ENCODE measurements at places on chromosomes 3 and 15.

GRCh38 chr15:64697911-64698369, 77.4 kb downstream of the RBPMS2 start:
- DNase-seq = no peak

DNA sequence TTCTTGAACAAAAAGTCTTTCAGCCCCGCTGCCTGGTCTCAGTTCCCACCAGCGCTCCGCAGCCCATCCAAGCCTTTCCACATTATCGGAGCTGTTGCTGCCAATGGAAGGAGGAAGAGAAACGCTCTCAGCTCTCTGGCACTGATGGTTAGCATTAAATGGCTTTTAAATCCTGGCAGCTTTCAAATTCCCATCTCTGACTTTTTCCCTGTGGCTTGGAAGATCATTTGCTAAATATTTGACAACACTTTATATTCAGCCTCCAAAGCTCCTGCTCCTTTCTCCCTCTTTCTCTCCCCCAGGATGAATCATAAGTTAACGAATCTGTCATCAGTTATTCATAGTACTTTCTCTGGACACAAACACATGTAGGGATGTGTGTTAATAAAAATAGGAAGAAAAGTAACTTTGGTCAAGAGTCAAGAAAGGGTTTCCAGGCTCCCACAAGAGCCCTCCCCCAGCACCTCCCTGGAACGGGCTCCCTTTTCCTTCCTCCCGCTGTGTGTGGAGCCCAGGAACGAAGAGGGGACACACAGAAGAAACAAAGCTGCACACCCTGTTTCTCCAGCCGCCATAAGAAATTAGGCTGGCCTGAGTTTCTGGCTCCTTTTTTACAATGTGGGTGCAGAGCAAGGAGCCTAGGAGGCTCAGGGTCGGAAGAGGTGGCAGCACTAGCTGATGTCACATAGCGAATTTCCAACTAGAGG, 47.6 kb upstream of the TSEN2 start:
- DNase-seq = no peak

DNA sequence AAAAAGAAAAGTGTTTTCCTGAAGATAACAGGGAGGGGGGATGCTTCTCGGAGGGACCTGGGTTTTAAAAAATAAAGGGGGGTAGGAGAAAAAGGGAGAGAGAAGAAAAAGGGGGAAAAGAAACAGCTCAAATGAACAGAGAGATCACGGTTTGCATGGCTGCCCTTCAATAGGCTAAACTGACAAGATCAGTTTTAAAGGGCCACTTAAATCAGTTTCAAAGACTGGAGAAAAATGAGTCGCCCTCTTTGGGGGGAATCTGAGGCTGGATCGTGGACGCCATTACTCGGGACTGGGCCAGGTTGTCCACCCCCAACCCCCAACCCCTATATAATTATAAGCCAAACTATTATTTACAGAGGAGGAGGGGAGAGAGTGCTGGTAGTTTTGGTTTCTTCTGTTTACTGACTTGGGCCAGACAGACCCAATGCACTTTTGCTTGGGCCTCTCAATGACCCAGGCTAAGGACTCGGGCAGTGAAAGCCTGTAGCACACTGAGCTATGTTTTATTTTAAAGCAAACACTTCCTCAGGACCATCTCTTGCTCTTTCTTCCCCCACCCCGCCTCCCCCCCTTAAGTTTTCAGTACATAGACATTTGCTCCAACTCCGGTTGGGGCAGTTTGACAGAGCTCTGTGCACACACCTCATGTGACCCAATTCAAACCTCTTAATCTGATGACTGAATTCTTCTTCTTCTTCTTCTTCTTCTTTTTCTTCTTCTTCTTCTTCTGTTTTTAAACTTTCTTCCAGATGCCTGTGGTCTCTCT, 6.3 kb downstream of the NR2F2 start:
- DNase-seq = peak; percentile 6

GRCh38 chr15:51782357-51782896, 31.0 kb downstream of the TMOD2 start:
- no peak for DNase-seq

- no peak for DNase-seq
Measured at GRCh38 chr3:193348686-193349085, 29.9 kb downstream of the ATP13A5 start.

DNA sequence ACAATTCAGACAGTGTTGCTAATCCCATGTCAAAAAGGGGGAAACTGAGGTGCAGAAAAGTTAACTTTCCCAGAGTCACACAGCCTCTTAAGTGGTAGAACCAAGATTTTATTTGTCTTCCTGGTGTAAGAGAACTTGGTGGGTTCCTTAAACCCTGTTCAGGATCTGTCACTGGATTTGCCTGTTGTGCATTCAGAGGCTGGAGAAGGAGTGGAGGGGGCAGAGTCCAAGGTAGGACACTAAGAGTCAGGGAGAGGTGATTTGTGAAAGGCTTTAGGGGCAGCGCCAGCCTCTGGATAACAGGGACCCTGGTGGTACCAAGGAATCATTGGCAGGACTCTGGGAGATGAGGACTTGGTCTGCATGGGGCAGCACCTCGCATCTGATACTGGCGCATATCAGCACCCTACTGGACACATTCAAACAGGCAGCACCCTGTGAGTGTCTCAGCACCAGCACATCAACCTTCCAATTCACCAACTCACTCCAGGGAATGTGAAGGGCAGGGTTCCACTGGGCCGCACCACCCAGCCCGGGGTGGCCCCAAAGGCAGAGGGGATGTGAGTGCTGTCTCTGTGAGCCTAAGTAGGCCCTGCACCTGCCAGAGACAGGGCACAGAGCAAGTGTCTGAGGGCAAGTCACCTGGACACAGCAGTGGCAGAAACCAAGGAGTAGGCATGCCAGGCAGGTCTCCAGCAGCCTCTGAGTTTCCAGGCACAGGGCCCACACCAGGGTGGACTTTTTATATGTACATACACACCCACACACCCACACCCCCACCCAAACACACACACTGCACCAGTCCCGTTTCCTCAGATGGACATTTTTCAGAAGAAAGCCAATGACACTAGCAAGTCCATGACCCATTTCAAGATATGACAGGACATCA, 71.6 kb downstream of the LIPC start:
- DNase-seq = no peak

GRCh38 chr3:10915376-10915775, 77.2 kb upstream of the SLC6A1 start:
- no peak for DNase-seq

GRCh38 chr15:71551566-71551965, 258.8 kb upstream of the NR2E3 start:
- no peak for DNase-seq

- DNase-seq = no peak
Measured at GRCh38 chr3:133674290-133674919, 12.7 kb upstream of the TOPBP1 start.

GRCh38 chr15:77081971-77082370, 11.1 kb upstream of the TSPAN3 start:
- DNase-seq = no peak

DNA sequence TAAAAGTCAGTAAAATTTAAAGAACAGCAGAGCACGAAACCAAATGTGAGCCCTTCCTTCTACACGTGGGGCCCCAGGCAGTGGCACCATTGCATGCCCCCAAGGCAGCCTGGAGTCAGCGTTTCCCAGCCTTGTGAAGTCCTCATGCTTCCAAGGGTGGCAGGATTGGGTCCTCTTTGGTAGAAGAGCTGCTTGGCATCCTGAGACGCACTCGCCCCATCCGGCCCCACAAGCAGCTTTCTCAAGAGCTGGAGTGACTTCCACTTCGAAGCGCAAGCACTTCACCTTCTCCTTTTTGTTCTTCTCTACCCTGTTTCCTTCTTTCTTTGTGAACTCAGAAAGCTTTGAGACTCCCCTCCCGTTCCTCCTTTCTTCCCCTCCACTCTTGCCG, 34.7 kb downstream of the ZNF710 start:
- DNase-seq = no peak

DNA sequence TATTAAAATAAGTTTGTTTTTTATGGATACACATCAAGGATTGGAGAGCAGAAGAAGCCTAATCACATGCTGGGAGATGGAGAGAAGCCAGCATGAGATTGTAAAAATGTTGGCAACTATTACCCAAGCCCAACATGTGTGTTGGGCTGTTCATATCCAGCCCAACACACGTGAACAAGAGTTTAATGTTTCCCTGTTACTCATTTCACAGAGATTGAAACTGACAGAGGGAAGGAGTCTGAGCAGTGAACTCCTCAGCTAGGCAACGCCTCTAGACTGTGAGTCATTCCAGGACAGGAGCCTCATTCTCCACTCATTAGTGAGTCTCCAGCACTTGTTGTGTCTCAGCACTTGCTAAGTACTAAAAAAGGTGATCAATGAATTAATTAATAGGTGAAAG, 43.2 kb upstream of the CMSS1 start:
- DNase-seq = no peak

DNA sequence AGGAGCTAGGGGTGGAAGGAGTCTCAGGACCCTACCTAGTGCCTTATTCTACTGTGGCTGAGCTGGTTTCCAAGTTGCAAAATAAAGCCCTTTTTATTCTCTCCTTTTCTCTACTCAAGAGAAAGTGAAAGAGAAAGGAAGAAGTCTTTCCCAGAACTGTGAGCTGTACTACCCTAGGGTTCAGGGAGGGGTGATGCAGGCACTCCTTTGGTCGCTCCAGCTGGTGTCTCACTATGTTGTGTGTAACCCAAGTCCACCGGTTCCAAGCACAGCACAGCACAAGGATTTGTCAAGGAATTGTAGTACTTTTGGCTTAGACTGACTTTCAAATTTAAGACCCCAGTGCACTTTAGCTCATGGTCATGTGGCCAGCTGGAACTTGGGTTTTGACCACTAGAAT, 1721.7 kb downstream of the OTOL1 start:
- no peak for DNase-seq

DNA sequence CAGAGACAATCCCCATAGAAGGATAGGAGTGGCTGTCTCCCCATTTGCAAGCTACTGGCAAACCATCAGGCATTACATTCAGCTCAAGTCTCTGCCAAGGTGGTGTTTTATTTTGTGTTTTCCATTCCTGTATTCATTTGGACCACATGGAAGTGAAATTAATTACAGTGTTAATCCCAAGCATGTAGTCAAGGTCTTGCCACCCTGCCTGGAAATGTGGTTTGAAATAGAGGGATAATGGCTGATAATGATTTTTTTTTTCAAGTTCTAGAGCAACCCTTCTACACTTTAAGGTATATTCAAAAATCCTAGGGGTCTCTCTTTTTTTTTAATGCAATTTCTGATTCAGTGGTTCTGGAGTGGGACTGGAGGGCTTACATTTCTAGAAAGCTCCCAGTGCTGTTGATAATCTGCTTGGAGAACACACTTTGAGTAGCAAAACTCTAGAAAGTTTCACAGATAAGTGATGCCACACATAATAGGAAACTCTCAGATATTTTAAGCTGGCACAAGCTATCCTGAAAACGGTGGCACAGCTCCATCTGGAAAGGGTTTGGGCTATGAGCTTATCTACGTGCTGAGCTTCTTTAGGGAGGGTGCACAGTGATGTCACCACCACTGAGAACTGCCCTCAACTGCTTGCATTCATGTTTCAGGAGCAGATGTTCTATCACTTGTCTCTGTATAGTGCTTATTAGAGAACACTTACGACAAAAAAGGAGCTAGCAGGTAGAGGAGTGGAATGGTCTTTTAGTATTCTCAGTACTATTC, 140.1 kb upstream of the IL12A start:
- no peak for DNase-seq

DNA sequence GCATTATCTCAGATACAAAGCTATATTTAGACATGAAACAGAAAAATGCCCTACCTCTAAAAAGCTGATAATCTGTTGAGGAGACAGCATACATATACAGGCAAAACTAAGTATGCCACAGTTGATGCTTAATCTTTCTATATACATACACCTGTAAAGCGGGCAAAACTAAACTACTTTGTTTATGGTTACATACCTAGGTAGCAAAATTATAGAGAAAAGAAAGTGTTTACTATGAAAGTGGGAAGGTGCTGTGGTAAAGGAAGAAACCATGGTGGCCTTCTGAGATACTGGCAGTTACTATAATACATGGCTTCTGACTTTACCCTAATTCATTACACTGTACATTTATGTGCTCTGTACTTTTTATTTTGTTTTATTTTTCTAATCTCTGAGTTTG, 36.0 kb upstream of the NR1I2 start:
- DNase-seq = no peak

GRCh38 chr3:102599819-102600576, 165.2 kb downstream of the ZPLD1 start:
- no peak for DNase-seq

GRCh38 chr3:118688396-118688884, 346.2 kb downstream of the IGSF11 start:
- DNase-seq = no peak

GRCh38 chr15:101362986-101363566, 68.0 kb upstream of the SNRPA1 start:
- DNase-seq = no peak

- peak; percentile 46 for DNase-seq
Measured at GRCh38 chr3:130894130-130894985, 474 bp downstream of the ATP2C1 start.

DNA sequence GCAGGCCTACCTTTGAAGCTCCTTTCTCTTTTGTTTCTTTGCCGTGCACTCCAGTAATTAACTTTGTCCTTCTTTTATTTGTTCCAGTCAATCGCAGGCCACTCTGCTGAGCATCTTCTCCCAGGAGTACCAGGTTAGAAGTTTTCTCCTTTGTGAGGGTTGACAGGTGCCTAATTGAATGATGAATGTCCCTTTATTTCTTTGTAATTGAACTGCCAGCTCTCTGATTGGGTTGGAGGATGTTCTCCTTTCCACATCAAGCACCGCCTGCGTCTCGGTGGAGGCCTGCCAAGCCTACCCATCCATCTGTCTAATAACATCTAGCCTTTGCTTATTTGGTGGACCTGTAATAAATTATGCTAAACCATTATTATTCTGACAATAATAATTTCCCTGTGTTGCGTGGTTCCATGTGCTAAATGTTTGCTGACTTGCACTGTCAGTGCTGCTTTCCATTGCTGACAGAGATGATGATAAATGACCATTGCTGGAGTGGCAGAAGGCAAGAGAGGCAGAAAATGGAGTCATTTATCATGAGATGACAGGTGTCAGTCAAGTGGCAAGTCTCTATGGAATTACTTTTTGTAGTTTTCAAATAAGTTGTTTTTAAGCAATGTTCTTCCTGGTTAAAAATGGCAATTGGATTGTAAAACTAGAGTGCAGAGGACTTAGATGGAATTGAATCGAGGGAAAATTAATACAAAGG, 64.9 kb downstream of the CDIN1 start:
- DNase-seq = no peak

DNA sequence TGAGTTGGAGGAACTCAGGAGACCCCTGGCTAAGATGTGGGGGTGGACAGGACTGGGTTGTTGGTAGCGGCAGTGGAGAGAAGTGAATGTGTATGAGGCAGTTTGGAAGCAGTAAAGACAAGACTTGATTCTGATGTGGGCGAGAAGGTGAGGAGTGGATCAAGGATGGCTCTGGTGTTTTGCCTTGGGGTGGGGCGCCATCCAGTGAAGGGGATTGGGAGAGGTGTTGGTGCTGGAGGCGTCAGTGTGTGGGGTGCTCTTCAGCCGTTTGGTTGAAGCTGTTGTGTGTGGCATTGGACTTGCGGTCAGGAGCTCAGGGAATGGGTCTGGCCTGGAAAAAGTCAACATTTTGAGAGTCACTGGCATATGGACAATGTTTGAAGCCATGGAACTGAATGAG, 13.3 kb downstream of the FAN1 start:
- DNase-seq = no peak

All from DMS79 treated with DMSO at 0.1 percent for 48 hours (cell line).